Frontal cortex (tissue), 4 donors: ENCODE measurements at places on chromosomes 1 and 21. TPM values are rescaled to one million over a fixed set of nuclear protein-coding genes. Genes with fewer than 3 reads are reported as not detected.

GRCh38 chr1:241749041-241749944 lies 97.2 kb downstream of the WDR64 start:
- DNase-seq: no peak

GRCh38 chr1:65717815-65718454 lies 74.8 kb upstream of the PDE4B start:
- DNase-seq: no peak

DNA sequence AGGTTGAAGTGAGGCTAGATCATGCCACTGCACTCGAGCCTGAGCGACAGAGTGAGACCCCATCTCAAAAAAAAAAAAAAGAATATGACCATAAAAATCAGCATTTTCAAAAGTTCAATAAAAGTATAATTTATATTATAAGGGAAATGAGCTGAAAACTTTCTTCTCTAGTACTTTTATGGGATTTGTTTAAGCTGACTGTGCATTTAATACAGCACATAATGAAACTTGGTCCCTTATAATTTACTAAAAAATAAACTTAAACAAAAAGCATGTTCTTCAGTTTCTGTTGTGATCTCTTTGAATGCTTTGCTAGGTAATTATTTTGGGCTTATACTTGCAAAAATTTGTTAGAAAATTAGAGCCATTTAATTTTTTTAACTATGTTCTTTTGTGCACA lies 77.8 kb downstream of the NCAM2 start:
- DNase-seq: no peak

REN gene
- total RNA-seq: not detected

GBP6 gene
- under 0.01 TPM for total RNA-seq

GRCh38 chr1:13478692-13479091 lies 35.1 kb downstream of the LRRC38 start:
- no peak for DNase-seq

- DNase-seq: no peak
These were observed 7.7 kb downstream of the TLR5 start for GRCh38 chr1:223135176-223135942.

DNA sequence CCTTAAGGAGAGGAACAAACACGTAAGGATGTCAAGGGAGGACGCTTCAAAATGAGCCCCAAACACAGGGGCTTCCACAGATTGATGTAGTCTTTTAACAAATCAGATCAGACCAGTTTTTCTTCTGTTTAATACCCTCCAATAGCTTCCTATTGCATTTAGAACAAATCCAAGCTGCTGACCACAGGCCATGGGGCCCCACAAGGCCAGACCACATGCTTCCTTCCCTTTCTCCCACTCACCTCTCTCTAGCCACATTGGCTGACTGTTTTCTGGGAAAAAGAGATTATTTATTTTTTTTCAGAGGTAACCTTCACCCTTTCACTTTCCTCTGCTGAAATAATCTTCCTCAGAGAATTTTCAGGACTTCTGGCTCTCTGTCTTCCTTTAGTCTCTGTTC lies 380.6 kb downstream of the SIPA1L2 start:
- DNase-seq: no peak

DNA sequence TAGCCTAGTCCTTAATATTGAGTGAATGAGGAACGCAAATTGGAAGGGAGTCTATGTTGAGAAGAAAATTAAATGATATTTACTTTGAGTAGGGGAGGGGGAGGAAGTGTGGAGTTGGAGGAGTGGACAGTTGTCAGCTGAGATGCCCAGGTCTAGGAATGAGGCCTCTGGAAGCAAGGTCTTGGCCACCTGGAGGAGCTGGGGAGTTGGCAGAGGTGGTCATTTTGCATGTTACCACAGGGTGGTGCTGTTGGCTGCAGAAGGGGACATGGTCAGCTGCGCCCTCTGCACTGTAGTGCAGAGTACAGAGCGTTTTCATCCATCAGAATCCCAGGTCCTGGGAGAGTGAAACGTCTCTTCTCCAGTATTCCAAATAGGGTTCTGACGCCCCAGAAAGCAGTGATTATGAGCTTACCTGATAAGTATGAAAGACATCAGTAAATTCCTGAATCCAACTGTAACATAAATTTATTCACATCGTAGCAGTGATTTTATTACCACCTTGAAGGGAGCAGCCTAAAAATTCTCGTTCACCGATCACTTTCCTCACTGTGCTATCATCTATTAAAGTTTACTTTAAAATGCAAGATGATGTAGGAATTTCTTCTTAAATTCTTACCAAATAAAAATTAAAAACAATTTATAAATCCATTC lies 13.8 kb downstream of the PARK7 start:
- DNase-seq: peak; percentile 34

DOP1B gene
- total RNA-seq: 50.1 TPM

DNA sequence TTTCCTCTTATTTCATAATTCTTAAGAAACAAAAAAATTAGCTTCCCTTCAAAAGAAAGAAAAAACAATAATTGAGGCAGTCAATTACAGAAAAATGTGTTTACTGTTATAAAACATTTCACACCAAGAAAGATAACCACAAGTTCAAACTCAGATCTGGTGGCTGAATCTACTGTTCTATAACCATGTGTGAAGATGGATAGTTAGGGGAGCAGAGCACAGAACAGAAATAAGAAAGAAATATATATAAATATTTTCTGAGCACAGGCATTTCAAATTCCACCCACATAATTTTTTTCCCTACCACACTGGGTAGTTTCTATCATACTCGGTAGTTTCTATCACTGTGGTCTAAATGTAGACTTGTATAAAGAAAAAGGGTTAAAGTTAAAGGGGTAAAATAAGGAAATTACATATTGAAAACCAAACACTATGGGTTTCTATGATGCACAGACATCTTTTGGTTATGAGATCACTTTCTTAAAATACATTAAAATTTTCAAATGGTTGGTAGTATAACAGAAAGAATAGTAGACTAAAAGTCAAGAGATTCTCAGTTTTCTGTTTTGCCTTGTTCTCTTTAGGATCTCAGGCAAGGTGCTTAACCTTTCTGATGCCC lies 10.8 kb downstream of the LYST start:
- no peak for DNase-seq

POU3F1 gene
- 9.4 TPM for total RNA-seq

GRCh38 chr1:170640581-170640980 lies 23.4 kb upstream of the PRRX1 start:
- no peak for DNase-seq

- DNase-seq: no peak
These were observed 7.4 kb downstream of the GJC2 start for GRCh38 chr1:228156941-228157728.

KCNE2 gene
- under 0.01 TPM for total RNA-seq

DNA sequence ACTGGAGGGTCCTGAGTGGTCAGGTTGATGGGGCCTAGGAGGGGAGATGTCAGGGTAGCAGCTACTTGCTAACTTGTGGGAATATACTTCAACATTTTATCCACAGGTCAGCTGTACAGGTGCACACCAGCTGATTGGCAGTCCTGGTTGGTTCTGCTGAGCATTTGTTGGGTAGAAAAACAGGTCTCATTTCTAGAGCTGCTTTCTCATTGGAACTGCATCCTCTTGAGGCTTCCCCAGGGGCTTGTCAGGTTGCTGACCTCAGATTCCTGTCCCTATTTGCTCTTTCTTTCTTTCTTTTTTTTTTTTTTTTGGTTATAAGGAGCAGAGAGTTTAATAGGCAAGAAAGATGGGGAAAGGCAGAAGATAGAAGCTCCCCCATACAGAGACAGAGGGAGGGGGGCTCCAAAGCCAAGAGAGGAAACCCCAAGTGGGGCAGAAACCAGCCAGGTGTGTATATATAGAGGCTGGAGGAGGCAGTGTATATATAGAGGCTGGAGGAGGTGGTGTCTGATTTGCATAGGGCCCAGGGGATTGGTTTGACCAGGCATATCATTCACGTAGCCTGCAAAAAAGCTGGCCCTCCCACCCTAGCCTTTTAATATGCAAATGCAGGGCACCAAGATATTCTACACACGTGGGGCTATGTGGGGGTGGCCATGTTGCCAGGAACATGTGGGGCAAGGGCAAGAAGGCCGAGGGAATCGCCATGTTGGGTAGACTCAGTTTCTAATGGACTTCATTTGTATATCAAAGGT lies 57.3 kb upstream of the STUM start:
- no peak for DNase-seq

DNA sequence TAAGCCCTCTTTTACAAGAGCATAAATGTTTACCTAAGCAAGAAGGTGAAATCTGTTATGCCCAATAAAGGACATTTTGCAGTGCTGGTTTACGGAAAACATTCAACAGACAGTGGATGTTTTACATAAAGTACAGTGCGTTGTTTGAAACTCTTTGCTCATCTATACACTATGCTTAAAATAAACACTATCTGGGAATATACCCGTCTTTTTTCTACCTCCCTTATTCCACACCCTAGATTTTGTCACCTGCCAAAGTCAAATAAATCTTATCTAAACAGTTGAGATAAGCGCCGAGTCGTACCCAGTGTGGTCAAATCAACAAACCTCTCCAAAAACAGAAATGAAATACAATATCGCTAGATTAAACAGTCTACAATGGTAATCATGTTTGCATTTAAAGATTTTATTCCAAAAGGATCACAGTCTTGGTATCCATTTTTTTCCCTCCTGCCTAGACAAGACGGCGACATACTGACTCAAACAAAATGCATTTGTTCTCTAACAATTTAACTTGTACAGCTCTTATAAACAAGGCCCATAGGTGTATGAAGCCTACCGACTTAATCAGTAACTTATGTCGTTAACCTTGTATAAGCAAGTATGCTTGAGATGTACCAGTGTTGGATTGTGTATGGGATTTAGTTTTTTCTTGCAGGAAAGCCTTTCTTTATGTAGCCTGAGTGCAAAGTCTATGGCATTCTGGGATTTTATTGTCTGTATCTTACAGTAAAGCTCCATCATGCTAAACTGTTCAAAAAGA lies 189.1 kb downstream of the FMN2 start:
- DNase-seq: no peak
